ENCODE measurements at places on chromosomes 4 and X.

- DNase-seq, result no peak
Measured at GRCh38 chr4:10198365-10198764, 81.8 kb upstream of the WDR1 start.

GRCh38 chr4:159594576-159594975, 491.7 kb downstream of the RAPGEF2 start:
- no peak for DNase-seq

- DNase-seq, result no peak
Measured at GRCh38 chr4:91958596-91958995, 345.2 kb upstream of the GRID2 start.

GRCh38 chr4:791898-792625, 33.9 kb downstream of the CPLX1 start:
- DNase-seq, result no peak

DNA sequence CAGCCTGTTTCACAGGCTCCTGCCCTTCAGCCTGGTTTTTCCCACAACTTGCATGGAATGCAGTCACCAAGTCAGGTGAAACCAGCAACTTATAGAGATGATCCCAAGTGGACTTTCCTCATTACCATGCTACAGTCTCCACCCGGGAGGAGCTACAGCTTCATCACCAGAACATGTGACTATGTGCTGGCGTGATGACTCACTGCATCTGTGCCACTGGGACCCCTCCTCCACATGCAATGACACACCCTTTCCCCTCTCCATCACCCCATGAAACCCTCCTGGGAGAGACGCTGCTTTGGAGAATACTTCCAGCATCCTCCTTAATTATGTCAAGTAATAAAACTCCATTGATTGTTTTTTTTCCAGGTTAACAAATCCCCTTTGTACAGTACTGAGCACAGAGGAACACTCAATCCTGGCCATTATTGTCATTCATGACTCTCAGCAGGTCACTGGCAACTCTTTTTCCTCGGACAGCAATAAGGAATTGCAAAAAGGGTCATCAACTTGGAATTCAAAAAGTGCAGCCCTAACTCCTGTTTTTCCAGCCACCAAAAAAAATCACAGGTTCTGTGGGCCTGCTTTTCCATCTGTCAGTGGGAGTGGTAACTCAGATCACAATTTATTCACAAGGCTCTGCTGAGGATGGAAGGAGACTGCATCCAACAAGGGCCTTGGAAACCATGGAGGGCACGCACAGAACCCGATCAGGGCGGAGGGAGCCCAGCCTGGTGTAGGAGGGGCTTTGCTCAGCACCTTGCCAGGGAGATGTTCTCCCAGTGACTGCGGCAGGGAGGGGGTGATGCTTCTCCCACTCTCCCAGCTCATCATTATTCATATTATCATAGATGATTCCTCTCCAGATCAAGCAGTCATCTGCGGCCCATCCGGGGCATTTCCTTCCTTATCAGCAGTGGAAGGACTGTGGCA, 17.4 kb downstream of the QDPR start:
- no peak for DNase-seq

GRCh38 chr4:95867919-95868318, 28.0 kb downstream of the PDHA2 start:
- peak; percentile 23 for DNase-seq

DNA sequence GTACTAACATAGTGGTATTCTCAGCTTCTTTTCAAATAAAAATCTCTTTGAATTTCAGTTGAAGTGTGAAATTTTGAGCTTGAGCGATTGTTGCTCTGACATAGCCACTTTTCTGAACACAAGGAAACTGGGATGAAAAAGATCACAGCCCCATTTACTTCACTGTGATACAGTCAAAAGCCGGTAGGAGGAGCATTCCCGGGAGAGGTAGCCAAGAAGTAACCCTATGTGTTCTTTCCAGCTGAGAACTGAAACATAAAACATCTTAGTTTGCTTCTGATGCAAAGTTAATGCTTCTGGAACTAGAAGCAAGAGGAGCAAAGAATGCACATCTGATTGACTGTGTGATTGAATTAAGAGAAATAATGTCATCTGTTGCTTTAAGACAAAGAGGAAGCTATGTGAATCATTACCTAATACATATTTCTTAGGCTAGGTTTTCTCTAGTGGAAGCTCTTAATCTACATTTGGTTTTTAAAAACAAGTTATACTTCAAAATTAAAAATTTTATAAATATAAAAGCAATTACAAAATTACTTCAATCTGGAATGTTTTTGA, 88.3 kb upstream of the UNC5C start:
- DNase-seq, result peak; percentile 4

DNA sequence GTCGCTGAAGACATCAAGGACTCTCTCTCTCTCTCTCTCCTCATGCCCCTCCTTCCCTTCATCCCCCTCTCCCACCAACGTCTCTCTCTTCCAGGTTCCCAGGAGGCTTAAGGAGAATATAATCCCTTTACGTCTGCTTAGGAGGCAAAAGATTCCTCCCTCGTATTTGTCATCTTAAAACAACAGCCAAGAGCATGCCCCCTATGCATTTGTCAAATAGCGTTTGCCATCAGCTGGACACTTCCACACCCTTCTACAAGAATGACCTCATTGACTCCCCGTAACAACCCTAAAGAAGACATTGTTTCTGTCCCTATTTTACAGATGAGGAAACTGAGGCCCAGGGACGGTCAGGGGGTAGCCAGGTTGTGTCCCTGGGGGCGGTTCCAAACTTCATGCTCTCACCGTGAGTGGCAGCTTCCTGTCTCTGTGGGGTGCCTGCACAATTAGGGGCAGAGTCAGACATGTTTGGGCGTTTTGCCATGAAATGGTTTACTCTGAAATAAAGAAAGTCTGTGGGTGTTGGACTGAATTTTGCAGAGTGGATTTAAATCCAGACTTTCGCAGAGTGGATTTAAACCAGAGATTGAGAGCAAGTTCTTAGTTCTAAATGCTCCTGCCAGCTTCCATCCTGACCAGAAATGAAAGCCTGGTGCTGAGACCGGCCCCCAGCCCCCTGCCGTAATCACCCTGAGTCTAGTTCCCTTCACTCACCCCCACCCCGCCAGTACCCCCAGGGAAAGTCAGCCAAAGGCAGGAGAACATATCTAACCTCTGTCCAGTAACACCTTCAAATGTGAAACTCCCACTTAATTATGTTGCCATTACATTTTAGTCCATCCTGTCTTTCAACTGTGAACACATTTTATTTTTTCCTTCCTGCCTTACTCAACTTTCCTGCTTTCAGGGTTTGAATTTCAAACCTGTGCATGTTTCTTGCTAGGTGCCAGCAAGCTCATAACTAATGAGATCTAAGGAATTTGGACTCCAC, 44.3 kb upstream of the TBL1X start:
- DNase-seq, result no peak
